Dorsolateral prefrontal cortex (tissue), 122 donors: ENCODE measurements at places on chromosomes 5 and 9.

DNA sequence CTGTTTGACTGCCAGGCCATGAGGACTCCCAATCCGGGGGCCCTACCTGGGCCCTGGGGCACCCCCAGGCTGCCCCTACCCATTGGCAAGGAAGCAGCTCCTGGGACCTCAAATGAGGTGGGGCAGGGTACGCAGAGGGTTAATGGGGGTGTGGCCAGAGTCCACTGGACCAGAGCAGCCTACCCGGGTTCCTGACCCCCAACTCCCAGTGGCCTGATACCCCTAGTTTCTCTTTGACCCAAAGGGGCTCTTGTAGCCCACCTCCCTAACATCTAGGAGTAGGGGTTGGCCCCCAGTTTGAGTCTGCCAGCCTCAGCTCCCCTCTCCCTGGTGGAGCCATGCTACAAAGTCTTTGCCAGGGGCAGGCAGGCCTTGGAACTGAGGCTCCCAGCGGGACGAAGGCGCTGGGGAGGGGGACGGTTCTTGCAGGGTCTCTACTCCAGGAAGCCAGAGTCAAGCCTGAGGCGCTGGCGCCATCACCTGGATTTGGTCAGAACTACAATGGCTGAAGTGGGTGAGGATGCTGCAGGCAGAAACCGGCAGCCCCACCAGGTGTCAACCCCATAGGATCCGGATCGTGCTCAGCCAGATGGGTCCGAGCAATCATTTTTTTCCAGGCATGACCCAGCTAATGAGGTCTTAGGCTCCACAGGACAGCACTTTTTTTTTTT lies 8.4 kb upstream of the CERCAM start:
- DNase-seq = peak; percentile 98

GRCh38 chr9:34552986-34553385 lies 30.2 kb upstream of the ENHO start:
- DNase-seq = no peak

DNA sequence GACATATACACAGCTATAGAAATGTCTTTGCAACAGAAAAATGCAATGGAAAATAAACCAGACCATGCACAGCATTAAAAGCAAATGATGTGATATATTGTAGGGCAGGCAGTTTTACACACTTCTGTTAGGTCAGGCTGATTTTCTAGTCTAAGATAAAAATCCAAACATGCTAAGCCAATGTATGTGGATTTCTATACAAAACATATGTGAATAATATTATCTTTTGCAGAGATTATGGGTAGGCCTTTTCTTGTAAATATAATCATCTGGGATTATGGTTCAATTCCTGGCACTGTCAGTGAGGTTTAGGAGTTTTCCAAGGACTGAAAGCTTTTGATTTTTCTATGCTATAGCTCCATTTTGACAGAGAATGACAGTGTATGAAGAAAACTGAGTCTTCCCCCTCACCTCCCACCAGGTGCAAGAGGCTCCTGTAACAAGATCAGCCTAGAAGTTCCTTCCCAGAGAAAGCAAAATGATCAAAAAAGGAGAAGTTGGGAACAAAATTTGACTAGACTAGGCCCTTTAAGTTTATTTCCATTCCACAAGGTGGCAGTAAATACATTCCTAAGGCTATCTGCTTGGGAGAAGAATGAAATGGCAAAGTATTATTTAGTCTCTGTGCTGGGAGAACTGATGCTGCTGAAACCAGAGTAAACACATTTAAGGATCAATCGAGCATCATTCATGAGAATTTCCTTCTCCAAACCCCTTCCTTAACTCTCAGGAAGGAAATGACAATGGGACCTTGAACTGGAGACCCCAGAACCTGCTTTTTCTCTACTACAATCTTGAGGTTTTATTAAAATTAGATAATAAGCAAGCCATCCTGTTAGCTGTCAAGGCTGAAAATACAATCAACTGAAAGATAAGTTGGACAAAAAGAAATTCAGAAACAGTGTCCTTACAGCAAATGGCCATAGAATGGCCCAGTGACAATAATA lies 133.0 kb upstream of the TUT7 start:
- no peak for DNase-seq

GRCh38 chr9:125437771-125438221 lies 176.2 kb downstream of the GAPVD1 start:
- DNase-seq = no peak

GRCh38 chr9:123821619-123822018 lies 108.3 kb downstream of the DENND1A start:
- DNase-seq = no peak

- DNase-seq = no peak
These were observed 118.4 kb downstream of the PAPPA start for GRCh38 chr9:116271991-116272390.

- peak; percentile 96 for DNase-seq
These were observed 1.5 kb upstream of the SHC3 start for GRCh38 chr9:89179895-89180734.

DNA sequence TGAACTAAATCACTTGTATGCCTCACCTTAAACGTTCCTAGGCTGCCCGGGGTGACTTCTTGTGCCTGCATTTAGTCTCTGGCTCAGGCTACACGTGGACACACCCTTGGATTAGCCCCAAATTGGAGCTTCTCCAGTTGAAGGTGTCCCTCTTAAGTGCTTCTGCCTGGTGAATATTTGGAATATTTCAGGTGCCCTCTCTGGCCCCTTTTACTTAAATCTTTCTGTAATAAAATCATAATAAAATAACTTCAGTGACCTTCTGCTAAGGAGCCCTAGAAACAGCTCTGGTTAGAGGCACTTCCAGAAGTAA lies 74.3 kb upstream of the KLF9 start:
- no peak for DNase-seq

DNA sequence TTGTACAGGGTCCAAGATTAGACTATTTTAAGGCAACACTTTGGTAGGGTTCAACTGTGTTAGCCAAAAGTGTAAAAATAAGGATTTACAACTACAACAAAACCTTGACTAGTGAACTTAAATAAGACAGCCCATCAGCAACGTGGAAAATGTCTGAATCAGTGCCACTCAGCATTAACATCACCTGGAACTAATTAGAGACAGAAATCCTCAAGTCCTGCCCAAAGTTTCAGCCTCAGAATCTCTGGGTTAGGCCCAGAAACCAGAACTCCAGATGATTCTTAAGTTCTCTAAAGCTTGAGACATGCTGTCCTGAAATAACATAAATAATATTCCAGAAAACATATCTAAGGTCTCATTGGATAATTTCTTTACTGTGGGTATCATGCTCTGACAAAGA lies 118.6 kb downstream of the SEMA6A start:
- no peak for DNase-seq

DNA sequence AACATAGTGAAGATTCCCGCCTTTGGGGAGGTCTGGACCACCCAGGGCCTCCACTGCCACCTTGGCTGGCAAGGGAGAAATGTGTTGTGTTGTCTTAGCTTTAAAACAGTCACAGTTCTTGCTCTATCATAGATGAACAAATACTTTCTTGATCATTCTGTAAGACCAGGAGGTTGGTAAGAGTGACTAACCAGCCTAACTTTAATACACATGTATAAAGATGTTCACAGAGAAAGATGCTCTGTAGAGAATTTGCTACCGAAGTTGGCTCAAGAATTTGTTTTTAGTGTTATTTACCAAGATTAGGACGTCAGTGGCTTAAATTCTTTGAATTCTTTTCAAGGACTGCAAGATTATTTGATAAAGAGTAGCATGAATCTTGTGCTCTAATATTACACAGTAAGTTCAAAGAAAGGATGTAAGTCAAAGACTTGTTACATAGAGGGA lies 28.4 kb downstream of the GLRX start:
- no peak for DNase-seq

- DNase-seq = peak; percentile 86
These were observed 1.7 kb upstream of the PTGDS start for GRCh38 chr9:136975644-136976043.

- no peak for DNase-seq
These were observed 48.5 kb downstream of the LRRC70 start for GRCh38 chr5:62627121-62627520.

- DNase-seq = peak; percentile 14
These were observed 140.8 kb upstream of the ZNF608 start for GRCh38 chr5:124887223-124887622.

- DNase-seq = no peak
These were observed 22.7 kb upstream of the CDKN2B start for GRCh38 chr9:22031655-22032411.

GRCh38 chr5:180464603-180464970 lies 29.6 kb upstream of the CNOT6 start:
- DNase-seq = no peak

DNA sequence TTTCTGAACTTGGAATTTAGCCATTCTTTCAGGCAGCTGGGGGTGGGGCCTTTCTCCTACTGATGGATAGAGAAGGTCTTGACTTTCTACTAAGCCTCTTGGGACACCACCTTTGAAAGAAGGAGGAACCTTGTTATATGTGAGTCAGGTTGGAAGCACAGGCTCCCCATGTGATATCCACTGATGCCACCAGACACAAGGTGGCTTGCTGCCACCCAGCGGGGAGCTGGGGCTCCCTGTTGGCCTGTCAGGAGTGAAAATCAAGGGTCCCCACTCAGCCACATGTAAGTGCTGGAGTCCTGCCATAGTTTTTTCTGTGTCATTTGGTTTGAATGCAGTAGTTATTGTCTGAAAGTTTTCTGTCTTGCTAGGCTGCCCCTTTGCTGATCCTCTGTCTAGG lies 252.4 kb upstream of the NFIL3 start:
- DNase-seq = no peak

- DNase-seq = no peak
These were observed 48.4 kb downstream of the NDFIP1 start for GRCh38 chr5:142156839-142157463.

DNA sequence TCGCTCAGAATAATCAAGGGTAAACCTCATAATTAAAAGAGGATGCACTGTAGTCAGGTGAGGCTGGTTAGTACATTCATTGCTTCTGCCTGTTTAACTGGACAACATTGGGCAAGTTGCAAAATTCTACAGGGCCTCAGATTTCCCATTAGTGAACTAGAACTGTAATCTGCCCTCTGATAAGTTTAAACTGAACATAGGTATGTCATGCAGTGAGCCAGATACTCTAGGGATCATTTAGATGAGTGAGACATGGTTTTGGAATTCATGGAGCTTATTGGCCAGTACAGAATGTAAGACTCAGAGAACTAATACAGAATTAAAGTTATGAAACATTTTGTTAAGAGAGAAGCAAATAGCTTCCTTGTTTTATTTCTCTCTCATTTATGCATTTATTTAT lies 35.9 kb downstream of the RNF44 start:
- DNase-seq = no peak

DNA sequence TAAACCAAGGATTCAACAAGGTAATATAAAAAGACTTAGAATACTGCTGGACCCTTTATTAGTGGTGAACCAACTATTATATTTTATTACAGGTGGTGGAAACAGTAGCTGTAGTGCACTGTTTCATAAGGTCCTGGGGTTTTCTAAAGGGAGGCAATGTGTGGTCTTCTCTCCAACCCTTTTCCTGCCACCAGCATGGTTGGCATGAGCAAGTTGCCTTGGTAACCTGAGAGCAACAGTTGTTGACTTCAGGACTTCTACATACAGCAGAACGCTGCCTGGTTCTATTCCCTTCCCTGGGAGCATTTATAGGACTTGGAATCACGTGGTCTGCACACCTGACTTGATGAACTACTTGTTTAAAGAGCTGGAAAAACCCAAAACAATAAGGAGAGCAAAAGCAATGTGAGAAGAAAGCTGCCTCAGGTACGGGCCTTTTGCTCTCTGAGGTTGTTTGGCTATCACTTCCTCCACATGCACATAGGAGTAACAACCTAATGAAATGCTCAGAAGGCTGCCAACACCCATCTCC lies 81.1 kb upstream of the RAI14 start:
- DNase-seq = no peak

DNA sequence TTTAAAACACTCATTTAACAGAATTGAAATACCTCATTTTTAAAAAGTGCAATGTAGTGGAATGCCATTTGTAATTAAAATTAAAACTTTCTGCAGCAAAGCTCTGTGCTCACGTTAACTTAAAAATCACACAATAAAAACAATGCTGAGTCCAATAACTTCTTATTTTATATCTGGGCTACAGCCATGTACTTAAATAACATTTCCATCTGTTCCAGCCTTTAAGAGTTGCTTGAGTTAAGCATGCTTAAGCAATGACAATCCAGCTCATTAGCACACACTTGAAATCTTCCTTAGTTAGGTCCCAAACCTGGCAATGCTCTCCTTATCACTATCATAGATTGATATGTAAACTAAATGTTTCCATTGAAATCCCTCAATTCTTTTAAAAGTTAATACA lies 132.3 kb upstream of the CDH12 start:
- no peak for DNase-seq

GRCh38 chr9:89679016-89679415 lies 74.2 kb downstream of the GADD45G start:
- no peak for DNase-seq

DNA sequence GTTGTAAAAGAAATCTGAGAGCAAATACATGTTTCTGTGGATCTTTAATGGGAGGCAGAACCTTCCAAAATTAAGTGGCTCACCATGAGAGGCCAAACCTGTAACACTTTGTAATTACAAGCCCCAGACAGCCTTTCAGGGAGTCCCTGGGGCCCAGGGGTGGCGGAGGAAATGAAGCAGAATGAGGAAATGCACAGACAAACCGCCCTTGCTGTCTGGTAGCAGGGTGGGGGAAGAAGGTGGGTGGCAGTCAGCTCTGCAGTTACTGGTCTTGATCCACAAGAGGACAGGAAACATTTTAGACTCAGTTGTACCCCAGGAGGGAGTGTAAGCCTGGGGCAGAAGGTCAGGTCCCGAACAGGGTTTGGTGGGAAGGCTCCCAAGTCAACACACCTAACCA lies 6.5 kb downstream of the ARL14EPL start:
- no peak for DNase-seq
